Esophagus squamous epithelium (tissue), 5 donors: ENCODE measurements at places on chromosomes 7 and 10.

- no peak for DNase-seq
Observed at GRCh38 chr7:33813331-33813730, 92.0 kb upstream of the BMPER start.

- no peak for DNase-seq
Observed at GRCh38 chr7:25541094-25541821, 313.0 kb upstream of the NPVF start.

GRCh38 chr10:7886056-7886455 lies 67.8 kb downstream of the TAF3 start:
- DNase-seq = no peak

GRCh38 chr10:69752479-69752878 lies 49.2 kb upstream of the COL13A1 start:
- DNase-seq = no peak

GRCh38 chr10:23202779-23203178 lies 10.7 kb downstream of the PTF1A start:
- no peak for DNase-seq

DNA sequence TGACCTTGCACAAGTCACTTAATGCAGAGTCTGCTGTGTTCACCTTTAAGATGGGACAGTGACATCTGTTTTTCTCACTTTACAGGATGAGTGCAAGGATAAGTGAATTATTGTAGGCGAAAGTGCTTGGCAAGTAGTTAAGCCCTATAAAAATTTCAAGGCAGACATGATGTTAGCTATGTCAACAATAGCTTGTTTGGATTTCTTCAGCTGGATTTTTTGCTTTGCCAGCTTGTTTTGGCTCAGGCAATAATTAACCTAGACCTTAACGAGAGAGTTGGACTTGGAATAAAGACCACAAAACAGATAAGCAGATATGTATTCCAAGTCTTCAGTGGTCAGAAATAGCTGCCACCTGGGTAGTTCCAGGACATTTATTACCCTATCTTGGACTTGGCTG lies 255.2 kb downstream of the ARL4A start:
- DNase-seq = no peak

DNA sequence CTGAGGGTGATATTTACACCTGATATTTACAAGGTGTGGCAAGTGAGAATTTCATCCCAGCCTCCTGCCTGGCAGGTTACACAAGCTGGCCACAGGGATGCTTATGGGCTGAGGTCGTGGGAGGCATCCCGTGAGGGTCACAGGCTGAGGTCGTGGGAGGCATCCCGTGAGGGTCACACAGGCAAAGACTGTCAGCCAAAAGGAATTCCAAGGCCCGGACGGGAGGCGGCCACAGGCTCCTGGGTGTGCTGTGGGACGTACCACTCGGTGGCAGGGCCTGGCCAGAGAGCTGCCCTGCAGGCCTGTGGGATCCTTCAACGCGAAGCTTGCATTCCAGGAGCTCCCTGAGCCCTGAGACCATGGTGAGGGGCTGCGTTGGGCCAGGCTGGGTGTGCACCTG lies 460.6 kb downstream of the DNAJB6 start:
- DNase-seq = no peak

GRCh38 chr7:149285603-149286002 lies 23.6 kb downstream of the ZNF783 start:
- DNase-seq = no peak

GRCh38 chr10:28997734-28998133 lies 291.1 kb upstream of the LYZL1 start:
- DNase-seq = no peak
